ENCODE measurements at places on chromosomes 3 and 15.

DNA sequence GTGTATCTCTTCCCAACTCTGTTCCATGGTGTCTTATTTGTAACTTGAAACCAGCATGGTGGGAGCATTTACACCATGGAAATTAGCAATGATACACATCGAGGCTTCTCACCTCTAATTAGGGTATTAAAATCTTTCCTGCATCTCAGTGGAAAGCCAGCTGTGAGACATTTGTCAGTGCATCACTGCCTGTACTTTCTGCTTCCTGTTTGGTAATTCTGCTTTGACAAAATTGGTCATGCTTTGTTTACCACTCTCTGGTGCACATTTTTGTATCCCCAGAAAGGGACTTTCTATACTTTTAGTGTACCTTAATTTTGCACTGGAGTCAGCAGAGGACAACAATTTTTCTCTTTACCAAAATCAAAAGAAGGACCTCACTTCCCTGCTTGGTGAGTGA lies 402.1 kb downstream of the PDCD6IP start:
- H3K4me3 ChIP-seq = no peak overlapping the region
- DNase-seq = no peak
- no peak overlapping the region for H3K27ac ChIP-seq

GRCh38 chr15:75178171-75178937 lies 23.3 kb upstream of the C15orf39 start:
- DNase-seq = no peak
- peaks cover 14% of the 10 kb centered on the region for H3K4me1 ChIP-seq
- H3K36me3 ChIP-seq = no peaks in the 10 kb centered on the region
- peaks cover 53% of the 10 kb centered on the region for H3K27me3 ChIP-seq

GRCh38 chr3:33287672-33288282 lies 10.5 kb downstream of the FBXL2 start:
- peaks cover 44% of the 10 kb centered on the region for H3K27me3 ChIP-seq
- no peaks in the 10 kb centered on the region for H3K4me1 ChIP-seq
- no peak overlapping the region for H3K27ac ChIP-seq
- DNase-seq = no peak

- DNase-seq = no peak
- H3K36me3 ChIP-seq = no peaks in the 10 kb centered on the region
- H3K4me1 ChIP-seq = no peaks in the 10 kb centered on the region
- no peak overlapping the region for H3K4me3 ChIP-seq
- no peak overlapping the region for H3K27ac ChIP-seq
These were observed 261.0 kb downstream of the PYDC2 start for GRCh38 chr3:191721990-191722389.

GRCh38 chr3:140315955-140316354 lies 361.9 kb upstream of the TRIM42 start:
- no peak overlapping the region for H3K4me3 ChIP-seq
- no peaks in the 10 kb centered on the region for H3K4me1 ChIP-seq
- DNase-seq = no peak
- no peak overlapping the region for H3K27ac ChIP-seq
- no peaks in the 10 kb centered on the region for H3K36me3 ChIP-seq

GRCh38 chr3:5188419-5189221 lies 1.1 kb downstream of the EDEM1 start:
- H3K27me3 ChIP-seq = peaks cover 2% of the 10 kb centered on the region
- peak overlapping the region; percentile 98 for H3K4me3 ChIP-seq
- H3K4me1 ChIP-seq = peaks cover 52% of the 10 kb centered on the region
- peak overlapping the region; percentile 97 for H3K27ac ChIP-seq
- DNase-seq = peak; percentile 46

DNA sequence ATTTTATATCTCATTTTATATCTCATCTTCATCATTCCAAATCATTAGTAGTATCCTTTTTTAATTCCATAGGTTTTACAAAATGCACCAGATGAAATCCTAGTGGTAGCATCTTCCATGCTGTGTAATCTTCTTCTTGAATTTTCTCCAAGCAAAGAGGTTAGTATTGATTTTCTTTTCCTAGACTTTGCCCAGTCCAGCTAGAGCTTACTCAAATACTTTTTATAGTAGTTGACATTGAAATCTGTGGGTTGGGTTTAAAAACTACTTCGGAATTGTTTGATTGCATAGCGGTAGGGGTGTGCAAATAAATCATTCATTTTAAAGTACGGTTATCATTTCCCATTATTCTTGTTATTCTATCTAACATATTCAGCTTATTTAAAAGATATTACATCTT lies 62.6 kb downstream of the NME9 start:
- DNase-seq = no peak
- H3K4me3 ChIP-seq = no peak overlapping the region
- no peak overlapping the region for H3K27ac ChIP-seq
- H3K27me3 ChIP-seq = no peaks in the 10 kb centered on the region
- H3K4me1 ChIP-seq = peaks cover 4% of the 10 kb centered on the region

- no peak for DNase-seq
- H3K4me3 ChIP-seq = no peak overlapping the region
- H3K27me3 ChIP-seq = no peaks in the 10 kb centered on the region
- no peak overlapping the region for H3K27ac ChIP-seq
- no peaks in the 10 kb centered on the region for H3K36me3 ChIP-seq
These were observed 312.9 kb downstream of the ZBBX start for GRCh38 chr3:167066977-167067786.

DNA sequence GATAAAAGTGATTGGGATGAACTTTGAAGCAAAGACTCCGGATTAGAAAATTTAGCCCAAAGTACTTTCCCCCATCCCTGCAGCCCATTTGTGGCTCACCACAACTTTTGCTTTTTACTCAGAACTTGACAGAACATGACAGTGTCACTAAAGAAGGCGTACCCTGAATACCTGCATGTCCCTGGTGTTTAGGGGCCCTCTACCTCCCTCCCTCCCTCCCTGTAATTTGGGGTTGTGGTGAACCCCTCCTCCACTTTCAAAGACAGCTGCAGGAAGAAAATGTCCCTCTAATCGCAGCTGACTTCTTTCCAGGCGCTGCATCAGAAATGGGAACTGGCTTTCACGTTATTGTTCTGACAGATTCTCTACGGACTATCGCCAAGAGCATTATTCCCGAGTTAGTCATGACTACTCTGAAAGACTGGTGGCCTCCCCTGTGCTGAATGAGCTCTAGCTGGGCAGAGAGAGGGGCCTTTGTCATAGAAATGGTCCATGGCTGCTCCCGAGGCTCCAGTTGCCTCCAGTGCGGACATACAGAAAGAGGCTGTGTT lies 93.2 kb upstream of the ARHGEF3 start:
- peaks cover 13% of the 10 kb centered on the region for H3K36me3 ChIP-seq
- peaks cover 71% of the 10 kb centered on the region for H3K4me1 ChIP-seq
- no peak for DNase-seq

DNA sequence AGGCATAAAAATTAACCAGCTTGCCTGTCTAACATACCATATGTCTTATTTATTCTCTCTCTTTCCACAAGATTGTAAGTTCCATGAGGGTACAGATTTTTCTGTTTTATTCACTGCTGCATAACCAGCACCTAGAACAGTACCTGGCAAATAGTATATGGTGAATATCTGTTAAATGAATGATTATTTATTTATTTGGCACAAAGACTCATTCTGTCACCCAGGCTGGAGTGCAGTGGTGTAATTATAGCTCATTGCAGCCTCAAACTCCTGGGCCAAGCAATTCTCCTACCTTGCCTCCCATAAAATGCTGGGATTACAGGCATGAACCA lies 24.9 kb downstream of the DENND4A start:
- no peak overlapping the region for H3K4me3 ChIP-seq
- peaks cover 37% of the 10 kb centered on the region for H3K36me3 ChIP-seq
- H3K27ac ChIP-seq = no peak overlapping the region
- H3K27me3 ChIP-seq = no peaks in the 10 kb centered on the region

DNA sequence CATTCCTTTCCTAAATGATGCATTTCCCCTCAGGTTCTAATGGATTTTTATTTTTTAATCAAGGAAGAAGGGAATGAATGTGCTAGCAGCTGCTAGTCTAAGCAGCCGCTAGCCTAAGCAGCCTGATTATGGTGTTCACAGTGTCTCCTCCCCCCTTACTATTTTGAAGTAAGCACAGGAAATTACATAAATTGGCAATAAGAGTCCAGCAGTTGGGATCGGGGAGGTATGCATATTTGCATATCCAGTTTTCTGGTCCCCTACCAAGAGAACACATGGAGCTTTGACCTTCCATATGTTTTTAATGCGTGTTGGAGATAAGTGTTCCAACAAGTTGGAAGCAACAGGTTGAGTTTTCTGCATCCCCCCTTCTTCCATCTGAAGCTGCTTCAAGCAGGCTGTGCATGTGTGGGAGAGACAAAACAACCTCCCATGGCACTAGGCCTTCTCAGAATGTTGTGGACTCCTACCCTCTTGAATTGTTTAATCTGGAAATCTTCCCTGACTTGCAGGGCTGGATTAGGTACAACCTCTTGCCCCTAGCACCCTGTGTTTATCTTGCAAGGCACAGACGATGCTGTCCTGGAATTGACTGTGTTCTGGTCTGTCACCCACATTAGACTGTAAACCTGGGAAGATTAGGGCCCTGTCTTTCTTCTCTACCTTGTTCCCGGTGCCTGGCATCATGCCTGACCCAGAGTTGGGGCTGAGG lies 124.8 kb upstream of the LRIG1 start:
- no peaks in the 10 kb centered on the region for H3K36me3 ChIP-seq
- no peaks in the 10 kb centered on the region for H3K4me1 ChIP-seq
- no peak overlapping the region for H3K27ac ChIP-seq
- no peak for DNase-seq

DNA sequence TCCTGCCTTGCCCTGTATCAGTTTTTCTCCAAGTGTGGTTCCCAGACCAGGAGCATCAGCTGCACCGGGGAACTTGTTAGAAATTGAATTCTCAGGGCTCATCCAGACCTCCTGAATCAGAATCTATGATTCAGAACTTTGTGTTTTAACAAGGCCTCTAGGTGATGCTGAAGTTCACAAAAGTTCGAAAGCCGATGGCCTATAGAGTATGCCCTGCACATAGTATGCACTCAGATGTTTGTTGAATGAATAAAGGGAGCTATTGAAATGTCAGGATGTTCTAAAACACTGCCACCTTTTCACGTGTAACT lies 664 bp upstream of the LARP6 start:
- H3K27me3 ChIP-seq = peaks cover 48% of the 10 kb centered on the region
- H3K27ac ChIP-seq = no peak overlapping the region
- peak overlapping the region; percentile 69 for H3K4me3 ChIP-seq
- no peaks in the 10 kb centered on the region for H3K36me3 ChIP-seq
- no peak for DNase-seq

- peak overlapping the region; percentile 91 for H3K27ac ChIP-seq
- H3K4me1 ChIP-seq = peaks cover 87% of the 10 kb centered on the region
- H3K4me3 ChIP-seq = peak overlapping the region; percentile 13
- DNase-seq = peak; percentile 46
- H3K36me3 ChIP-seq = peaks cover 4% of the 10 kb centered on the region
These were observed 25.0 kb downstream of the IRAK2 start for GRCh38 chr3:10189557-10190354.

- no peak for DNase-seq
- no peak overlapping the region for H3K4me3 ChIP-seq
- H3K27me3 ChIP-seq = peaks cover 10% of the 10 kb centered on the region
- no peaks in the 10 kb centered on the region for H3K36me3 ChIP-seq
- peak overlapping the region; percentile 45 for H3K27ac ChIP-seq
- peaks cover 15% of the 10 kb centered on the region for H3K4me1 ChIP-seq
These were observed 71.8 kb downstream of the TMEM44 start for GRCh38 chr3:194561306-194561974.

DNA sequence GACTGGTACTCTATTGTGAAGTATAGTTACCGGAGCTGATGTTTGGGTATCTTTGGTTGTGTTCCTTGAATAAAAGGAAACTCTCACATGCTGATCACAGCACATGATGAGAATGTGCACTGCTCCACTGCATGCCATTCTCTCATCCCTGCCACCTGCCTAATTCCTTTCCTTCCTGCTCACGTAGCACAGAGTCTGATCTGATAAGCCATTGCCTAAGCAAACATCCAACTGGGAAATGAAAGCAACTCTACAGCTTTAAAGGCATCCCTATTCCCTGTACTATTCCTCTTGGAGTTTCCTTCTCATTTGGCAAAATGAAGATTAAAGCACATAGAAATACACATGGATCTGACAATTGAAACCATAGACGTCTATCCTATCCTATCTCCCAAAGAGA lies 359.8 kb downstream of the C3orf38 start:
- no peaks in the 10 kb centered on the region for H3K27me3 ChIP-seq
- no peaks in the 10 kb centered on the region for H3K4me1 ChIP-seq
- no peaks in the 10 kb centered on the region for H3K36me3 ChIP-seq
- no peak overlapping the region for H3K4me3 ChIP-seq

DNA sequence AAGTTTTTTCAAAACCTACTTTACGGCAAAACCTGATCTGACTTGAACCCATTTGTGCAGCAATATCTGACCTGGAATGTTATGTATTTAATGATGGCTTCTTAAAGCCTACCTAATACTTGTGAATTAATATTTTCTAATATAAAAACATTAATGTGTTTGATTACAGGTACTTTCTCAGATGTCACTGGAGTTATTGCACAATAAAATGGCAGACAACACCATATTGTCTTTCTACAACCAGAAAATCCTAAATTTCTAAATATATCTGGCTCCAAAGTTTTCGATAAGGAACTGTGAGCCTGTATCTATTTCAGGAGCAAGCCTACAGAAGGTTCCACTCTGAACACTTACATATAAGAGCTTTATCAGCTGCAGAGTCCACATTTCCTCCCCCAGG lies 184.5 kb downstream of the ATP8B4 start:
- no peak for DNase-seq
- H3K27ac ChIP-seq = no peak overlapping the region

DNA sequence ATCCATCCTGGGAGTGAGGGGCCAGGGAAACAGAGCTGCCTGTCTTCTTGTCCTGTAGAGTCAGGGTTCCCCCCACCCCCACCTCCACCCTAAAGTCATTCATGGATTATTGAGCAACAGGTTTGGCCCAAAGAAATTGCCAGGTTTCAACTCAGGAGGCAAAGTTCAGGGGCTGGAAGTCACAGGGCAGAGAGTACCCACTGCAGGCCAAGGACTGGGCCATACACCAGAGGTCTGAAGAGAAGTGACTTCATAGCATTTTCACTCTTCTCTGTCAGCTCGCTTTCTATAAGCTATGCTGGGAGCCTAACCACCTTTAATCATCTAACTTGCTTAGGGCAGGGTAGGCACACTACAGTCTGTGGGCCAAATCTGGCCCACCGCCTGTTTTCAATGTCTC lies 50.1 kb downstream of the STARD5 start:
- no peak for DNase-seq
- no peaks in the 10 kb centered on the region for H3K27me3 ChIP-seq
- H3K36me3 ChIP-seq = peaks cover 16% of the 10 kb centered on the region
- H3K27ac ChIP-seq = no peak overlapping the region

GRCh38 chr3:61839256-61839655 lies 277.9 kb downstream of the PTPRG start:
- H3K27ac ChIP-seq = no peak overlapping the region
- no peaks in the 10 kb centered on the region for H3K4me1 ChIP-seq
- no peak for DNase-seq
- H3K27me3 ChIP-seq = no peaks in the 10 kb centered on the region
- H3K36me3 ChIP-seq = no peaks in the 10 kb centered on the region
- H3K4me3 ChIP-seq = no peak overlapping the region

- H3K36me3 ChIP-seq = no peaks in the 10 kb centered on the region
- DNase-seq = no peak
- H3K27ac ChIP-seq = no peak overlapping the region
- peaks cover 4% of the 10 kb centered on the region for H3K4me1 ChIP-seq
- H3K27me3 ChIP-seq = no peaks in the 10 kb centered on the region
These were observed 195.9 kb downstream of the SLCO3A1 start for GRCh38 chr15:92049290-92049989.

- no peak overlapping the region for H3K27ac ChIP-seq
- no peak for DNase-seq
- H3K27me3 ChIP-seq = no peaks in the 10 kb centered on the region
These were observed 153.8 kb downstream of the EEFSEC start for GRCh38 chr3:128307029-128307633.

Measured in activated naive CD8-positive, alpha-beta T cell treated with anti-CD3 and anti-CD28 coated beads, Interleukin-2, amount 50 U/mL, for 24 hours (primary cell).